ENCODE measurements at places on chromosomes 16 and 17.

DNA sequence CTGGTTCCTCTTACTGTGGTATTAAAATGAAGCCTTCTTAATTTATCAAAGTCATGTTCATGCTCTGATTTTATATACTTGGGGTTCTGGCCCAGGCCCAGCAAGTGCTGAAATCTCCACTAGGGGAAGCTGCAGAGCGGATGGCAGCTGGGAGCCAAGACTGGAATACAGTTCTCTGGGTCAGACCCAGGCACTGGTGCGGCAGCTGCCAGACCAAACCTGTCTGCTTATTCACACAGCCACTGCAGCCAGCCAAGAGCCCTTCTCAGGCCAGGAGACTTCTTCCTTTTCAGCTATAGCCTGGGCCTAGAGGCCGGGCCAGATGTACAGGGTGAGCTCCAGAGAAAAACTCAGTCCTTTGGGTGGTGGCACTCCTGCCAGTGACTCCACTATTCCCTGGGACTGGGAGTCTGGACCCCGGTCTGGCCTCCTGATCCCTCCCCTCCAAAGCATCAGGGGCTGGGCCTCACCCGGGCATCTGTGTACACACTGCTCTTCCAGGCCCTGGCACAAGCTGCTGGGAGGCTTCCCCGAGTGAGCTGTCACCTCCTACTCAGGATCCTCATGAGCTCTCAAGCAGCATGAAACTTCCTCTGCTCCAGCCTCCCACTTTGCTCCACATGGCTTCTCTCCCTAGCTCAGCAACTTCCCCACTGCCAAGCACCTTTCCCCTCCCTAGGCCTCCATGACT is 24.4 kb downstream of the ATP6V0D1 start:
- DNase-seq: no peak

- no peak for DNase-seq
Measured at GRCh38 chr17:43528319-43528987, 17.7 kb downstream of the ETV4 start.

- DNase-seq: no peak
Measured at GRCh38 chr16:66691234-66691633, 5.3 kb downstream of the CMTM4 start.

DNA sequence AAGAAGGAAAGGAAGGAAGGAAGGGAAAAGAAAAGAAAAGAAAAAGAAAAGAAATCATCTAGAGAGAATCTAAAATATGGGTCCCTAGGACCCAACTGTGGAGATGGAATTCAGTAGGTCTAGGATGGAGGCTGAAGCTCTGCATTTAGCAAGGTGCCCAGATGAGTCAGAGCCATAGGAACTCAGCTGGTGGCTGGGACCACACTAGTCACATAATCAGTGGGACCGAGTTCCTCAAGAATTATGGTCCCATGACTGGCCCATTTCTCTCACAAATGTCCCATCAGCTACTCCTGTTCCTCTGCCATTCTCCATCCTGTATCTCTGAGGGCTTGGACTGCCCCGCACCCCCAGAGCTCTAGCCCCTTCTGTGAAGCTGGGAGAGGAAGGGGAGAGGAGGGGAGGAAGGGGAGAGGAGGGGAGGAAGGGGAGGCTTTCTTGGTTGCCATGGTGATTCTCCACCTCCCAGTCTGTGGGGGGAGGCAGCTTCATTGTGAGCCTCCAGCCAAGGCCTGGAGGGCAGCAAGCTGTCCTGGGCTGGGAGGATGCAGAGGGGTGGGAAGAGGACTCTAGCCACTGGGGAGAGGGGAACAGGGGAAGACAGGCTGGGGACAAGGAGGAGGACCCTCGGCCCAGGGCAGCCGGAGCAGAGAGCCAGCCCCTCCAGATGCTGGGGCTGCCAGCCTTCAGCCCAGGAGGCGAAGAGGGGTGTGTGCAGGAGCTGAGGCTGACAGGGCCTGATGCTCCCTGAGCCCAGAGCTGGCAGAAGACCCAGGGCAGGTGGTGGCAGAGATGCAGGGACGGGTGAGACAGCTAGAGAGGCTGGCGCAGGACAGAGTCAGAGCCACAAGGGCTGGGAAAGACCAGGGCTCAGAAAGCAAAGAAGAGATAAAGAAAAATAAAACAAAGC is 37.8 kb upstream of the LHX1 start:
- DNase-seq: no peak

Data from amygdala (tissue), 56 donors.